Activated CD4-positive, alpha-beta T cell treated with anti-CD3 and anti-CD28 coated beads, Interleukin-2, amount 50 U/mL, for 16 hours (primary cell): ENCODE measurements at places on chromosomes 6 and 20.

- no peak for DNase-seq
Measured at GRCh38 chr6:36150283-36150682, 20.0 kb downstream of the MAPK13 start.

DNA sequence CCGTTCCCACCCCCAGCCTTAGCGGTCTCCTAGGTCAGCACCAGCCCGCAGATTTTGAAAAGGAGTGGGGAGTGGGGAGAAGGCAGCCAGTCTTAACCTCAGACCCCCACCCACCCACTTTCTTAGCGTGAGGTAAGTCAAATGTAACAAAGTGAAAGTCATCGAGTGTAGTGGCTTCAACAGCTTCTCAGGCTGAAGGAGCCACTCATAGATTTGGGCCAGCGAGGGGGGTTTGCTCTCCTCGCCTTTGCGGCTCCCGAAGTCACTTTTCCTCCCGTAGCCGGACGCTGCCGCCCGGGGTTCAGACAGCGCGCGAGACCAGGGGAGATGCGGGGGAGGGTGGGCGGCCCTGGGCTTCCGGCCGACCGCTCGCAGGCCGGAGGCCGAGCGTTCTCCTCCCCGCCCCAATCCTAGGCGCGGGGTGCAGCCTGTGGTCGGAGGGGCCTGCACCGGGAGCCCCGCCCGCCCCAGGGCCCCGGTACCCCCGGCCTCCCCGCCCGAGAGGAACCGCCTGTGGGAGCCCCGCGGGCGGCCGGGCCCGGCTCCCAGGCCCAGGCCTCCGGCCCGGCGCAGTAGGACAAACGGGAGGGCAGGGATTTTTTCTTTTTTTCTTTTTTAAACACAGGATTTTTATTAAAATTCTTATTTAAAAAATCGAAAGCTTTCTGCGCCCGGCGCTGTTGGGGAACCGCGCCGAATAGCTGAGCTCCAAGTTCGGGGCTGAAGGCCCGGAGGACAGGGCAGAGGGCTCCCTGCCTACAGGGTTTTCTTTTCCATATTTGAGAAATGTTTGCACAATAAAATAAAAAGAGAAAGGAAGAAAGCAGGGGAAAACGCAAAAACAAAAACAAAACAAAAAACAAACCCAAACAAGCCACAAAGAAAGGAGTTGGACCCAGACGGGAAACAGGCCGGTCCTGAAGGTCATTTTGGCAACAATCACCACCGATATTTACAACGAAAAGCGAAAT is 3.2 kb downstream of the NKX2-2 start:
- no peak for DNase-seq

DNA sequence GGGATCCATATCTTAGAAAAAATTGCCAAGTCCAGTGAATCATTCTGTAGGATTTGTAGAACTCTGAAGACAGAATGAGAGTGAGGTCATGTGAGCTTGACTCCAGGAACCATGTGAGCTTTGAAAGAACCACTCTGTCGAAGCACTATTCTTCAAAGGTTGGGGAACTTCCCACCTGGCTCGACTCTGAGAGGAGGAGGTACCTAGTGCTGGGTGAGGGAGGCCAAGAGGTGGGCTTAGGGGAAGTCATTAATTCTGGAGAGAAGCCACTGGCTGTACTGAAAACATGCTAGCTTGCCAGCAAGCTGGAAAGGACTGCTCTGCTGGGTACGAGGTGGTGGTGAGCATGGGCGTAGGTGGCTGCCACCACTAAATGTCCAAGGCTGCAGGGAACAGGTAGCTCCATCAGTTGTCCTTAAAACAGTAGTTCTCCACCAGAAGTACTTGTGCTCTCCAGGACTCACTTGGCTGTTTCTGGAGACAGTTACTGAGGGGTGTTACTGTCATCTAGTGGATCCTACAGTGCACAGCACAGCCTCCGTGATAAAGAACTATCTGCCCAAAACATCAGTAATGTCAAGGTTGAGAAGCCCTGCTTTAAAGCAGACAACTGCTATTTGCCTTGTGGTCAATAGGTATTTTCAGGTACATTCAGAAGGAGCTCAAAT is 34.7 kb upstream of the SYNJ2 start:
- no peak for DNase-seq

DNA sequence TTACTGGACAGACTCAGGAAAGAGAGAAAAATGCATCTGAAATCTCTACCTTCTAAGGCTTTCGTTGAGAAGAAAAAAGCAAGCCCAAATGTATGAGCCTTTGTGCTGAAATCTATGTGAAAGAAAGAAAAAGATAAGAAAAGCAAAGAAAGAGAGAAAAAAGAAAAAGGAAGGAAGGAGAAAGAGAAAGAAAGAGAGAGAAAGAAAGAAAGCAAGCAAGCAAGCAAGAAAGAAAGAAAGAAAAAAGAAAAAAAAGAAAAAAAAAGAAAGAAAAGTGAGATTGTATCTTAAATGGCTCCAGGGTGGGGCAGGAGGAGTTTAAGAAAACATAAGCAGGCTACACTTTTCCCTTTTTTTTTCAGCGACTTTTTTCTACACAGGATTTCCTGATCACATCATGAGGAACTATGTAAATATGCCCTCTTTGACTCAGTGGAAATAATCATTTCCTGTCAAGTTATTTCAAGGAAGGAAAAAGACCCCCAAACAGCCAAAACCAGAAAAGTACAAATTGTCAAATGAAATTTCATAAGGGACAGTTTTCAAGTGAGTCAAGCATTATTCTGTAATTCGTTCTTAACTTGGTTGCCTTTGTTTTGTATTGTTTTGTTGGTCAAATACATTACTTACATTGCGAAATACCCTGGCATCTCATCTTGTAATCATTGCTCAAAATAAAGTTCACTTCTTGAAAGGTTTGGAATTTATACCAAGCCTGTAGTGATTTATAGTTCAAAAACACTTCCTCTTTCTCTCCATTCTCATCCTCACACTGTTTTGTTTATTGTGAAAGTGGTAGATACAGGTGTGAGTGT is 79.5 kb upstream of the RNF217 start:
- DNase-seq = no peak

GRCh38 chr6:16851758-16852157 is 90.5 kb upstream of the ATXN1 start:
- DNase-seq = peak; percentile 41

- no peak for DNase-seq
Measured at GRCh38 chr6:78460711-78461110, 406.6 kb upstream of the IRAK1BP1 start.

GRCh38 chr6:157283900-157284737 is 39.2 kb downstream of the TMEM242 start:
- no peak for DNase-seq

DNA sequence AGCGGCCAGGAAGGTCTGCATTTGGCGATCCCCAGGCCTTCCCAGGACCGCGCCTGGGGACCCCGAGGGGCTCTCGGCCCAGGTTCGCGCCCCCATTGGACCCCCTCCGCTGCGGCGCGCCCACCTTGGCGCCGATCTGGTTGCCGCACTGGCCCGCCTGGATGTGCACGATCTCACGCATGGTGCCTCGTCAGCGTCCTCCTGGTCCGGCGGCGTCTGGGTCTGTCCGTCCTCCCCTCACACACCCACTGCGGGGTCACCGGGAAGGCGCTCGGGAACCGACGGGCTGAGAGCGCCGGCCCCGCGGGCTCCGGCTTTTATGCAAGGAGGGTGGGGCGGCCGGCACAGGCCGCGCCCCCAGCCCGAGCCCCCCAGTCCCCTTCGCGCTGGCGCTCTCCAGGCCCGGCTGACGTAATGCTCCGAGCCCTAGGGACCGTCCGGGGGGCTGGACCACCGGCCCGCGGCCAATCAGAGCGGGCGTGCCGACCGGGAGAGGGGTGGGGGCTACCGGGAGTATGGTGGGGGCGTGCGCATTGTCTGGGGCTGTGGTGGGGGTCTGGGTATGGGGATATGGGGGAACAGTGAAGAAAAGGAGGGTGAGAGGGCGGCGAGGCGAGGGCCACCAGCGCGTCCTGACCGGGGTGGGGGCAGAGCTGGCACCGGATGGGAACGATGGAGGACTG is at the start of gene TUBB2B:
Gene TUBB2B (minus strand): TSS at position 291 of the 683 bp plus-strand sequence. CDS start 110 bp downstream, at position 181.
- DNase-seq = no peak
